CD4-positive, alpha-beta T cell treated with Interleukin-6 for 4 hours (primary cell): ENCODE measurements at places on chromosomes 16 and 17.

DNA sequence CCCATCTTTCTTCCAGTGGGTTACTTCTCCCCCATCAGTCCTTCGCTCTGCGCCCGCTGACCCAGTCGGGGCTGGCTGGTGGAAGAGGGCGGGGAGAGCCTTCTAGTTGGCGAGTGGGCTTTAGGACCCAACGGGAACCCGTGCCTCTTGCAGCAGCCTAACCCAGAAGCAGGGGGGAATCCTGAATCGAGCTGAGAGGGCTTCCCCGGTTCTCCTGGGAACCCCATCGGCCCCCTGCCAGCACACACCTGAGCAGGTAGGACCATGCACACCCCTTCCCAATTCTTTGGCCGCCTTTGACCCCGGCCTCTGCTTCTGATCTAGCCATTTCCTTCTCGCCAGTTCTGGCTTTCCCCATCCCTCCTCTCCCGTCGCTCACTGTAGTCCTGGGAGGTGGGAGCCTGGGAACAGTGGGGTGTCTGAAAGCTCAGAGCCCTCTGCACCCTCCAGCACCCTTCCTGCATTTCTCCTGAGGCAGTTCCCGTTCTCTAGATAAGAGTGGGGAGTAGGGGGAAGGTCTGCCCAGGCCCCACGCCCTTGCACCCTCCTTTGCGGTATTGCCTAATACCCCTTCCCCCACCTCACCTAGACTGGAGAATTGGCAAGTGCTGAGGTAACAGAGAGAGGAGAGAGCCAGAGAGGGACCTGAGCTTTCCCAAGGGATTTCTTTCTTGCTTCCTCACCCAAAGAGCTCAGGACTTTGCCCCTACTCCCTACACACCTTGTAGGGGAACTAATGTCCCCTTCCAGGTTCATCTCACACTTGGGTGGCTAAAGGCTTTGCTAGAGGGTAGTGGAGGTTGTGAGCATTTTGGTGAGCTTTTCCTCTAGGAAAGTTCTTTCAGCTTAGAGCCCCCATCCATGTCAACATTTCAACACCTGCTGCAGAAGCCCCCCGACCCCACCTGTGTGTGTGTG is at the start of gene RARA:
Gene RARA (plus strand): TSS at position 150 of the 918 bp plus-strand sequence. CDS start 22,039 bp downstream, outside the sequence.
- peak; percentile 45 for DNase-seq

DNA sequence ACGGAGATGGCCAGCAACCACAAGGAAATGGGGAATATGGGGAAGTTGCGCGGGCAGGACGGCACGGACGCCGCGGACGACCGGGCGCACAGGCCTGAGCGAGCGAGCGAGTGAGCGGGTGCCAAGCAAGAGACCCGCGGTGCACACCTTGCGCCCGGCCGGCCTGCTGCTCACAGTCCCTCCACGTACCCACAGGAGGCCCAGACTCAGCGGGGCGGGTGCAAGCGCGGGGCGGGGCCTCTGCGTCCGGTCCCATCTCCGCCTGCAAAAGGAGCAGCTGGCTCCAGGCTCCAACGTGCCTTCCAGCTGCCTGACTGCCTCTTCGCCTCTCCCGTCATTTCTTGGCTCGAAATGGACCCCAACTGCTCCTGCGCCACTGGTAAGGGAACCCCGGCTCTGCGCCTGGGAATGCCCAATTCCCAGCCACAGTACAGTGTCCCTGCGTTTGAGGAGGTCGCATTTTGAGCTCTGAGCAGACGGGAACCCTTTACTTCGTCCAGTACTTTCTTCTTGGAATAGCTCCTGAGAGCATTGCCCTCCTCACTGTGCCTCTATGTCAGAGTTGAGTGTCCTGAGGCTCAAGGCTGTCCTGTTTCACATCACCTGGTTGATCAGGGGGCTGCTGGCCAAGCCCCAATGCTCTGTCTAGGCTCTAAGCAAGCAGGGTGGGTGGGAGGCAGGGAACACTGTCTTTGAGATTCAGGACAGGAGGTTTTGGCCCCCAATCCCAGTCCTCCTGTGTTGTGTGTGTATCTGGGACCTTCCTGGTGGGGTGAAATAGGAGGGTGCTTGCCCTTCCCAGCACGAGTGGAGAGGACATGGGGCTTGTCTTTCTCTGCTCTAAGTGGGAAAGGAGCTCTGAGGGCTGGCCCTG is 8.1 kb upstream of the MT1E start:
- peak; percentile 77 for DNase-seq

GRCh38 chr17:55332296-55333041 is 67.7 kb downstream of the HLF start:
- DNase-seq, result no peak

DNA sequence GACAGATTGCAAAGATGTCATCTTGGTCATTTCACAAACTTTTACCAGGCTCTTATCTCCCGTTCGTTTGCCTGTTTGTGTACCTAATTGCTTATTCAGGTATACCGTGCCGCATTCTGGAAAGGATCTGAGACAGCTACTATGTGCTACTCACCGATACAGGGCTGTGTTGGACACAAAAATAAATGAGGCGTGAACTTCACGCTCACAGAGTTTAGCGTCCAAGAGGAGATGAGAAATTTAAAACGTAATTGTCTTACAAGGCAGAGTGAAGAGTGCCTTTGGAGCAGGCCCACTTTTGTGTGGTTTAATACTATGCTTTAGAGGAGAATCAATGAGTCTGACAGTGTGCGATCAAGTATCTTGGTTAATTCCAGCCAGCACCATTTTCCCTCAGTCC is 26.7 kb downstream of the MAF start:
- no peak for DNase-seq

- DNase-seq, result no peak
Measured at GRCh38 chr17:2850991-2851390, 54.8 kb downstream of the RAP1GAP2 start.

GRCh38 chr16:50275428-50276325 is 9.3 kb downstream of the ADCY7 start:
- no peak for DNase-seq

DNA sequence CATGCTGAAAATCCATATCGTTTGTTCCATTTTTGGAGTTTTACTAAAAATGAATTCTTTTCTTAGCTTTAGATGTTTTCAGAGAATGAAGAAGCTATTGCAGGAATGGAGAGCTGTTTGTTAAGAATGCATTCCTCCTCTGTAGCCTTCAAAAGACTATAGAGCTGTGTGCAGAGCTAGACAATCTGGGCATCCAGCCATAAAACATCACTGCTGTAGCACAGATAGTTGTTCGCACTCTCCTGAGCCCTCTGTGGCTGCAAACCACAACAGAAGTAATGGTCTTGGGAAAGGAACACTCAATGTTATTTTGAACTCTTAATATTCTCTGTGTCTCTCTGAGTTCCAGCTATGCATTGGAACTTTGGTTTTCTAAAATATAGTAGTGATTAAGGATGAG is 4.9 kb downstream of the TNRC6C start:
- peak; percentile 73 for DNase-seq

GRCh38 chr17:67183531-67183930 is 61.5 kb downstream of the HELZ start:
- DNase-seq, result no peak

DNA sequence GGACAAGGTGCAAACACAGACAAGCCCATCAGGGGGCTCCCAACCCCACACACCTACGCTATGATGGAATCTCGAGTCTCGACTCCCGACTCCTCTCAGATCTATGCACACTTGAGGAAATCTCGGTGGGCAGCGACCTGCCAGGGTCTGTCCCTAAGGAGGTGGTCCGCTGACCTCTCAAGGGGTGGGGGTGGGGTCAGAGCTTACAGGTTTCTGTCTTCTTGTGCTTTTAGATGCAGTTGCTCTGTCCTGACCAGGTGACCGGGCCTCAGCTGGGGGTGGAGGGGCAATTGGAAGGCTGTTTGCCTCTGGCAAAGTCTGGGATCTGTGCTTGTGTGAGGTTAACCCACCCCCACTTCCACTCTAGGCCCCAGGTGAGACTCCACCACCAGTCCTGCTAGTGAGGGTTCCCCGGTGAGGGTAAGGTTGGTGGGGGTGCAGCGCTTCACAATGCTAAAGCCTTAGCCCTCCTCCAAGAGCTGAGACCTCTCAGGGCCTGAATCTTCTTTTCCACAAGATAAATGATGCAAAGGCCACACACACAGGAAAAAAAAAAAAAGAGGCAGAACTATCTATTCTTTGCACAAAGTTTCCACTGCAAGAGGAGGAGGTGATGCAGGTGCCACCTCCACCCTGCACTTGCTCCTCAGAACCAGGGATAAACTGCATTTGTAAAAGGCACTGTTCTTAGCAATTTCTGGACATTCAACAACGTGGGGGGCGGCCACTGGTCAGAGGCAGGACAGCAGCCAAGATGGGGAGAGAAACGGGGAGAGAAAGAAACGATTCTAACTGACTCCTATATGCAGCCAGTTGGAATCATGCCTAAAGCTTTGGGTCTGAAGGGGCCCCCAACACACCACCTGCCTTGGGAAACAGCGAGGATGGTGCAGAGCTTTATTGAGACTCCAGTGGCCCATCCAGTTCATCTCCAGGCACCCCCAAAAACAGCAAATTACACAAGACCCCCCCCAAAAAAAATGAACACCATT is 4.1 kb downstream of the CISD3 start:
- peak; percentile 60 for DNase-seq

DNA sequence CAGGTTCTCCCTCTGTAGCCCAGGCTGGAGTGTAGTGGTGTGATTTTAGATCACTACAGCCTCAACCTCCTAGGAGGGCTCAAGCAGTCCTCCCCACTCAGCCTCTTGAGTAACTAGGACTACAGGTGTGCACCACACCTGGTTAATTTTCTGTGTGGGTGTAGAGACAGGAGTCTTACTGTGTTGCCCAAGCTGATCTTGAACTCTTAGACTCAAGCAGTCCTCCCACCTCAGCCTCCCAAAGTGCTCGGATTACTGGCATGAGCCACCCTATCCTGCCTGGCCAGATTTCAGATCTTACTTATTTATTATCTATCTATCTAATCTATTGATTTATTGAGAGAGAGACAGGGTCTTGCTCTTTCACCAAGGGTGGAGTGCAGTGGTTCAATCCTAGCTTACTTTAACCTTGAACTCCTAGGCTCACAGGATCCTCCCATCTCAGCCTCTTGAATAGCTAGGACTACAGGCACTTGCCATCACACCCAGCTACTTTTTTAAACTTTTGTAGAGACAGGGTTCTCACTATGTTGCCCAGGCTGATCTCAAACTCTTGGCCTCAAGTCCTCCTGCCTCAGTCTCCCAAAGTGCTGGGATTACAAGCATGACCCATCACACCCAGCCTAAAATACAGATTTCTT is 61.8 kb downstream of the TUBD1 start:
- DNase-seq, result no peak

DNA sequence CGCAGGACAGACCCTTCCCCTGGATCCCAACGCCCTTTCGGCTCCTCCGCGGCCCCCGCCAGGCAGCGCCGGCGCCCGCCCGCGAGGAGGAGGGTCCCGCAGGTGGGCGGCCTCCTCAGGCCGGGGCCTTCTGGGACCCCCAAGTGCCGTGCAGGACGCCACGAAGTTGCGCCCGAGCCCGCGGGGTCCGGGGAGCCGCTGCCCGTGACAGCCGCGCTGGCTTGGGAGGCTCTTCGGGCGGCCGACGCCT is 504 bp downstream of the ERN1 start:
- DNase-seq, result no peak

- DNase-seq, result peak; percentile 40
Measured at GRCh38 chr17:78124081-78124835, 4.3 kb downstream of the TMC6 start.

DNA sequence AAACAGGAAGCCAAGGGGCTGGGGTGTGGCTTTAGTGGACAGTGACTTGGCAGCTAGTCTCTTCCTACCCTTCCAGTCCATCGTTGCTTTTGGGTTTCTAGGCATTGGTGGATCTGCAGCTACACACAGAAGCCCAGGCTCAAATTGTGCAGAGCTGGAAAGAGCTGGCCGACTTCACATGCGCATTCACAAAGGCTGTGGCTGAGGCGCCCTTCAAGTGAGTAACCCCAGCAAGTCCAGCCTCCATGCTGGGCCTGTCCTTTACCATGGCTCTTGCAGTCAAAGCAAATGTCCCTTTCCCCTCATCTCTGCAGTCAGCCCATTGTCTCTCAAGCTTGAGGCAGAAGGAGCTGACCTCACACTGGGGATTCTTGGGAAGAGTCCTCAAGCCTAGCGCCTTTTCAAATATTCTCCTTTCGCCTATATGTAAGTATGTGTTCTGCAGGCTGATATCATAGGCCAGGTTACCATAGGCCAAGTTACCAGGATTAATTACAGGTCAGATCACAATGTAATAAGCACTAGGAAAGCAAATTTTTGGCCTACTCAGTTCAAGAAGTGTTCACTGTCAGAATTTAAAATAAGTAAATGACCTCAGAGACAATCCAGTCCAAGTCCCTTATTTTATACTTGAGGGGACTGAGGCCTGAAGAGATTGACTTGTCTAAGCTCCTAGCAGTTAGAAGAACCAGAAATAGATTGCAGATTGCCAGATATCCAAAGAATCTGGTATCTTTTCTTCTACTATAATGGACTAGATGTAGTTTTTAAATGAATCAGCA is 6.5 kb downstream of the EME1 start:
- no peak for DNase-seq

- no peak for DNase-seq
Measured at GRCh38 chr16:86884390-86884650, 306.0 kb downstream of the FOXL1 start.

DNA sequence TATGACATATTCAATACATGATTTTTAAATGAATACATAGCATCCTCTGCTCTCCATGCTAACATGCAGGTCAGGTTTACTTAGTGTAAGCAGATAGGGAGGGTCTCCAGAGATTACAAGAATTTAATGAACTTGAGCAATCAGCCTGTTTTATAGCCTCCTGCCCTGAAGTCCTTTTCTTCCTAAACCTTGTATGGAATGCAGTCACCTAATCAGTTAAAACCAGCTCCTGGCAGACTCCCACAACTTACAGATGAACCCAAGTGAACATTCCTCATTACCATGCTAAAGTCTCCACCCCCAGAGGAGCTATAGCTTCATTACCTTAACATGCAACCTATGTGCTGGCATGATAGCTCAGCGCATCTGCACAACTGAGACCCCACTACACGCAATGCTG is 48.5 kb upstream of the RBBP6 start:
- no peak for DNase-seq

DNA sequence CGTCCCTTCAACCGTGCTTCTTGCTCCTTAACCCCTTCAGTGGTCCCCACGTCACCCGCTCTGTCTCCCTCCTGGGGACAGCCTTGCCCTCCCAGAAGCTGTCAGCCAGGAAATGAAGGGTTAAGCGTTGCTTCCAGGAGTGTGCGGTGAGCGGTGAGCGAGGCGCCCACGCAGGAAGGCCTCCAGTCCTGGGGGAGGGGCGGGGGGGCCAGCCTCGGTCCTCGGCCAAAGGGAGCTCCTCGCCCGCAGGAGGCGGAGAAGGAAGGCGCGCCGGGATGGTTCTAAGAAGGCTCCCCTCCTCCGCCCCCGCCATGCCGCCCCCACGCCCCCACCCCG is 2.3 kb downstream of the RBFOX3 start:
- DNase-seq, result no peak
